Stimulated activated effector memory CD8-positive, alpha-beta T cell treated with anti-CD3 and anti-CD28 coated beads, Interleukin-12 subunit alpha, Interleukin-12 subunit beta, amount 100 ng/mL, for 72 hours (primary cell): ENCODE measurements at places on chromosomes 5 and 9.

GRCh38 chr5:69167493-69167855, 524 bp downstream of the CCNB1 start:
- no peak for DNase-seq

- DNase-seq, result no peak
Observed at GRCh38 chr5:90871391-90871991, 312.9 kb downstream of the ADGRV1 start.

DNA sequence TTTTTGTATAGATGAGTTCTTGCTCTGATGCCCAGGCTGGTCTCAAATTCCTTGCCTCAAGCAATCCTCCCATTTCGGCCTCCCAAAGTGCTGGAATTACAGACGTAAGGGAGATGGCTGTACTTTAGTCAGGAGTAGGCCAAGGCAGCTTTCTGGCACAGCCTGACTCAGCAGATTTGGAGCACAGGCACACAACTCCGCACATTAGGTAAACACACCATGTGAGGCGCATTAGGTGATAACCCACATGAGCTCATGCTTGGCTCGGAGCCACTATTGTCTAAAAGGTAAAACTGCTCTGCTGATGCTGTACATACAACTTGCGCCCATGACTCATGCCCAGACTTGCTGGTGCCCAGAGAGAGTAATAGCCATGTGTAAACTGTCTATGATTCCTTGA, 1157.9 kb downstream of the TAF11L14 start:
- no peak for DNase-seq

DNA sequence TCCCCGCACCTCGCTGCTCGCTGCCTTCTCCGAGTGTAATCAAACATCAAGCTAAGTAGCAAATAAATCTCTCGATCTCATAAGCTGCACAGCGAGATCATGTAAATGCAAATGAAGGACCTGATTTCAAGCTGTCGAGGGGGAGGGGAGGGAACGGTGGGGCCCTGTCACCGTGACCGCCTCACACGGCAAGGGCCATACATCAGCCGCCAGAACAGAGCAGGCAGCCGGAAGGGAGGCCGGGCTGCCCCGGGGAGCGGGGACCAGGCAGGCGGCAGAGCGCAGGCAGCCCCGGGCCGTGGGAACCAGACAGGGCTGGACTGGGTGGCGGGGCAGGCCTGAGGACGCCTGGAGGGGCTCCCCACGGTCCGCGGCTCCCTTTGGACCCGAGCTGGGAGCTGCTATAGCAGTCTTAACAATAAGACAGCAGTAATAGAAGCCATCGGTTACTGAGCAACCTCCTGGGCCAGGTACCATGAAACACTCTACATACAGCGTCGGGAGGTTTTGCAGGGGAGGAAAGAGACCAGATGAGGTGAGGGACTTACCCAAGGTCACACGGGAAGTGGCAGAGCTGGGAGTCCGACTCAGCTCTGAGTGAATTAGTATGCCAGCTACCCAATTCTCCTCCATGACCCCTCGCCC, 76.8 kb downstream of the CFAP77 start:
- peak; percentile 34 for DNase-seq

- no peak for DNase-seq
Observed at GRCh38 chr9:38339496-38339895, 53.0 kb upstream of the ALDH1B1 start.

DNA sequence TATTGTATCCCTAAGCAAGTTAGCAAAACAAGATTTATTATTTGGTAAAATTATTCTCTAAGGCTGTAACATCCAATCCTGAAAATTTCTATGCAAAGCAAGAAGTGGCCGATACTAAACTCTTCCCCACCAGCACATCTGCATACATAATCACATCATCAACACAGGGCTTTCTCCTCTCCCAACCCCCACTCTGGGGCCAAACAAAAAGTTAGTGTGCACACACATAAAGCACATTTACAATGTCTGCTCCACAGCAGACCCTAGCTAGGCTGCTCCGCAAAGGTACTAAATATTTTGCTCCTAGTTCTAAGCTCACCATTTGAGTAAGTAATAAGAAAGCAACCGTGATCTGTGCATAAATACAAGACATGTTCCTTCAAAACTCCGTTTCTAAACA, 3.6 kb downstream of the RNF130 start:
- no peak for DNase-seq

DNA sequence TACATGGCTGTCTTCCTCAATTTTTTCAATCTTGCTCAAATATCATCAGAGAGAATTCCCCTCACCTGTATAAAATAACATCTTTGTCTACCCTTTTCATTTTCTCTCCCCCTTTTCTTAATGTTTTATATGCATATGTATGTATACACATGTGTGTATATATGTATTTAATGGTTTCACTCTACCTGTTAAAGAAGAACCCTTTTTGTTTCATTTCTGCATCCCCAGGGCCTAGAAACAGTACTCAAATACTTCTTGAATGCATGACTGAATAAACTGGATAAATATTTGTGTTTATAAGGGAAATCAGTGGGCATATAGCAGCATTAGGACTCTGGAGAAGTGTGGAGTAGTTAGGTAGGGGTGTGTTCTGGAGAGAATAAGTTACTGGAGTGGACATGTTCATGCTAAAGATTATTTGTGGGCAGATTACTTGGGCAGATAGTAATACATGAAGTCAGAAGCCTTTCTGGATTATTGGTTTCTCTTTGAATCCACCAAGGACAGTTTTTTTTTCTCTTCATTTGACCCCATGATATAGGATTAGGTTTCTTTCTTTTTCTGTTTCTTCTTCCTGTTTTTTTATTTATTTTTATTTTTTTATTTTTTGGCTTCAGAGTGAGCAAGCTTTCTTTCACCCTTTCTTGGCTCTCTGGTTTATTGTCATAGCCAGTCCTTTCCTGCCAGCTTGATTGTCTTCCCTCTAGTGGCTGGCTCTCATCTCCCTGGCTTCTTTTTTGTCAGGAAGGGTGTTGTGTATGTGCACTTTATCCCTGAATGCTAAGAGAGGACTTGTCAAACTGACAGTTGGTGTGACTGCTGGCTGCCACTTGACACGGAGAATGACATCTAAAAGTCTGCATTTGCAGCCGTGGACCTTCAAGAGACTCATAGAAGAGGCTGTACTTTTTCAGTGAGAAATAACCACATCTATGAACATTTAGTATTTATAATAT, 89.3 kb downstream of the ZCCHC7 start:
- DNase-seq, result no peak

DNA sequence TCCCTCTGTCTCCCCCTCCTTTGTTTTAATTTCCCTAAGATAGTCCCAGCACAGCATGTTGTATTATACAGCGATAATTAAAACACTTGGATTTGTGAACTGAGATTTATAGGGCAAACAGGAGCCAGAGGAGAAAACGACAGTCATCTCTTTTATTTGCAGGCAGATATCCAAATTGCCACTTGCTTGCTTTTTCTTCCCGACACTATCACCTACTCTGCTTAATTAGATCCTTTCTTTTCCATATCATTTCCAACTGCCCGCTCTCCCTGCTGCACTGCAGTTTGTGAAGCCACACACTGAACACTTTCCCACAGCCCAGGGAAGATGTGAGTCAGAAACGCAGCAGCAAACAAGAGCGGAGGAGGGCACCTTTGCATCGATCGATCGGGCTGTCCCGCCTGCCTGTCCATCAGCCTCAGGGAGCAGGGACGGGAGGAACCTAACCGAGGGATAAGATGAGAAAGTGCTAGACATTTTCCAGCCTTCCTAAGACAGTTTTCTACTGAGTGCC, 35.8 kb upstream of the SPRY4 start:
- DNase-seq, result no peak

- DNase-seq, result no peak
Observed at GRCh38 chr5:56569566-56569965, 245.8 kb upstream of the MAP3K1 start.

GRCh38 chr5:43190755-43191603, 1.0 kb upstream of the NIM1K start:
- DNase-seq, result no peak

DNA sequence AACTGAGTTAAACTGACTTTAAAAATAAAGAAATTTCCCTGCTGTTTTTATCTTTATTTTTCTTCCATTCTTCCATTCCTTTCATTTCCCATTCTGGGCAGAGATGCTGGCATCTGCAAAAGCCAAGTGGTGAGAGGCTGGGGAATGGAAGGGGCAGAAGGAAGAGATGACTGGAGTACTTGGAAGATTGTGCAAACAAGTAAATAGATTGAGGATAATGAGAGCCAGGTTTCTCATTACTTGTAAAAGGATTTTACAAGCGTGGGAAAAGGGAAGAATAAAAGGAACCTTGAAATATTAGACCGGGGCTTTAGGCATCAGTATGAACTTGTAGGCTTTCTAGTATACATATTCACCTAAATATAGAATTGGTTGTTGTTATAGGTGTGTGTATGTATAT, 341.2 kb downstream of the CAAP1 start:
- no peak for DNase-seq

DNA sequence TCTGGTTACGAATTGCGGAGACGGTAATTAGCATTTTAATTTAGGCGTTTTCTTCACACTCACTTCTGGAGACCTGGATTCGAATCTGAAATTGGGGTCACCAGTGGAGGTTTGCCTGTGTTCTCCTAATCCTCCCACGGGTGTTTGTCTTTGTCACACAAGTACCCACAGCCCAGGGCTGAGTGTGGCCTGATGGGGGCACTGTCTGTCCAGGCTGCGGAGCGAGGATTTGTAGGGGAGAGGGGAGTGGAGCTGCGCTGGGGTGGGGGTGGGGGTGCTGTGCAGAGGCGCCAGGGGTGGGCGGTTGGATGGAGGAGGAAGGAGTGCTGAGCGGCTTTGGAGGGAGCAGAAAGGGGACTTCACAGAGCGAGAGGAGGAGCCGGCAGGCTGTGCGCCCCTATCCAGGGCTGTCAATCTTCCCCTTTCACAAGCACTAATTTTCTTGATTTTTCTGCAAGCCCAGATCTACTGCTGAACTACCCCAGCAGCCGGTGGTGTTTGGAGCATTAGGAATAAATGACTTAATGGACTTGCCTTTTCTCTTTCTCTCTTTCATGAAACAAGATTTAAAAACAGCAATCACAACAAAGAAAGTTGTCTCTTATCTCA, 53.1 kb downstream of the TSPAN17 start:
- no peak for DNase-seq

- no peak for DNase-seq
Observed at GRCh38 chr5:117872798-117873368, 1115.5 kb downstream of the DTWD2 start.

DNA sequence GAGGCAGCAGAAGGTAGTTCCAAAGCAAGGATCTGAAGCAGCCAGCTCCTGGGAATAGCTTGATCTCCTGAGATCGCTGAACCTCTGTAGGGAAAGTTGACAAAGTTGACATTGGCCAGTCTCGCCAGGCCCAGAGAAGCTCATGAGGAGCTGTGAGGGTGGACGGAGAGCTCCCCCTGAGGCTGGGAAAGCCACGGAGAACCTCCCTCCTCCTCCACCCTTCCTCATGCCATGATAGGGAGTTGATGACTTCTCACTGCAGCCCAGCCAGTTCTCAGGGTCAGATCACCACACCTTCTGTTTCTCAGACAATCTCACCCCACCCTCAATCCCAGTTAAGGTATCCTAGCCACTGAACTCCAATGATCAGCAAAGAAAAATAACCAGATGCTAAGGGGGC, 30.4 kb upstream of the KCNV2 start:
- no peak for DNase-seq

DNA sequence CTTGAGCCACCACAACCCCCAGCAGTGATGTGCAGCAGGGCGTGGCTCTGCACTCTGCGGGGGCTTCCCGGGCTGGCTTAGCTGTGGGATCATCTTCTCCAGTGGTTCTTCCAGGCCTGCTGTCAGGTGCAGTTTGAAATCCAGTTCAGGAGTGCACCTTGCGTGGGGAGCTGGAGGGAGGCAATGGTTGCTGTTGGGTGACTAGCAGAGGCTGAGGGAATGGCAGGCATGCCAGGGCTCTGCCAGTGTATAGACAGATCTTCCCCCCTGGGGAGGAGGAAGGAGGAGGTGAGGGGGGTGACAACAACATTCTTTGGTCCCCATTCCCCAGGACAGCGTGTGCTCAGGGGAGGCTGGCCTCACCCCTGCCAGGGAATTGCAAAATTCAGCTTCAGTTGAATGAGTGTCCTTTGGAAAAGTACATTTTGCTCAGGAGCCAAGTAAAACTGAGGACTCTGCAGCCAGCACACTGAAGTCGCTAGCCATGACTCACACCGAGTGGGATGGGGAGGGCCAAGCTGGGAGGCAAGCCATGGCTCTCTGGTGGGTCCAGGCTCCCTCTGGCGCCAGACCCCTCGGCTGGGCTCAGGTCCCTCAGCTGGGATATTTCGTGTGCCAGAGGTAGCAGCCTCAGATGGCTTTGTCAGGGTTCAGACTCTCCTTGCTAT, 35.0 kb downstream of the ERGIC1 start:
- no peak for DNase-seq

DNA sequence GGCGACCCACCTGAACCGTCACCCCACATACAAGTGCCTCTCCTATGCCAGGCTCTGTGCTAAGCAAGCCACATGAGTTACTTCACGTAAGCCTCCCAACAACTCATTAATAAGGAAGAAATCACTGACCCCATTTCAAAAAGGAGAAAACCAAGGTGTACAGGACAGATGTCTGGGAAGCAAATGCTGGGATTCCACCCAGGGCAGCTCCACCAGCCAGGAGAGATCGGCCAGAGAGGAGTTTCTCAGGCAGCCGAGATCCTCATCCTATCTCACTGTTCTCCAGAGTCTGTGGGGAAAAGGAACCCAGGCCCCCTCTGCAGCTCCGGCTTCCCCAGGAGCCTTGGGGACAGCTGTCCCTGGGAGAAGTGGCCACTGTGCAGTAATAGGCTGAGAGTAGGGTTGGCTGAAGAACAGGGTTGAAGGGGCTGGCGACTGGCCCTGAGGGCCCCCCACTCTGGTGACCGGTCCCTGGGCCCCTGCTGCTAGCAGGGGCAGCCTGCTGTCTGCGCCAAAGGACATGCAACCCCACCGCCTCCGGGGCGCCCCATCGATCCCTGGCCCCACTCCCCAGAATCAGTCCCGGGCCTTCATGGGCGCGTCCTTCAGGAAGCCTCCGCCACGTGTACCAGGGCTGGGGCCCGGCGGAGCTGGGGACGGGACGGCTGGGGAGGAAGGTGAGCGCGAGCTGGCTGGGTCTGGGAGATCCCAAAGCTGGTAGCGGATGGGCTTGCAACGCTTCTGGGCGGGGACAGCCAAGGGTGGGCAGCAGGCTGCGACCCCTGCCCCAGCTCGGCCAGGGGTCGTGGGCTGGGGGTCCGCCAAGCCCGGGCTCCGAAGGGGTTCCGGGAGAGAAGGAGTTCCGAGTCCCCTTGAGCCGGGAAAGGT, 44.1 kb upstream of the STXBP1 start:
- DNase-seq, result no peak

GRCh38 chr5:177378884-177379883, 5.0 kb upstream of the SLC34A1 start:
- DNase-seq, result no peak

- DNase-seq, result no peak
Observed at GRCh38 chr9:112194969-112195431, 19.9 kb upstream of the SUSD1 start.

- DNase-seq, result no peak
Observed at GRCh38 chr9:36867672-36868471, 166.2 kb downstream of the PAX5 start.
